Left lung (tissue), 14 donors: ENCODE measurements at places on chromosomes 7 and 10. TPM values are rescaled to one million over a fixed set of nuclear protein-coding genes. Genes with fewer than 3 reads are reported as not detected.
A peak's percentile ranks its signal among the peaks of the same experiment; 100 is the strongest.

DNA sequence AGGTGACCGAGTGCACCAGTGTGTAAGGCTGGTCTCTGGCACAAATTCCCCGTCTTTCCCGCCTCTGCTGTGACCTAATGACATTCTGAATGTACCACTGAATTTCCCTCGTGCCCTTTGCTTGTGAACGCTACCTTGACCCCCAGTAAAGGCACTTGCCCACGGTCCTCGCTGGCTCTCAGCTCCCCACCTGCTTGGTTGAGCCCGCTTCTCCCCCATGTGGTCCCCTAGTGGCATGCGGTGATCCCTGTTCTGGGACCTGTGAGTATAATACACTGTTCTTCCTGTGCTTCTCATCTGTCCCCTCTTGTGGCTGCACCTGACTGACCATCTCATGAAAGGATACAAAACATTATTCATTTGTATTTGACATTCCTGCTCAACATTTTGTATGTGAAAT lies 495.7 kb downstream of the INHBA start:
- DNase-seq, result no peak

The SLC13A1 gene
- polyA plus RNA-seq, result 0.20 TPM

- no peak for DNase-seq
Measured at GRCh38 chr7:49800031-49800430, 26.6 kb downstream of the VWC2 start.

DNA sequence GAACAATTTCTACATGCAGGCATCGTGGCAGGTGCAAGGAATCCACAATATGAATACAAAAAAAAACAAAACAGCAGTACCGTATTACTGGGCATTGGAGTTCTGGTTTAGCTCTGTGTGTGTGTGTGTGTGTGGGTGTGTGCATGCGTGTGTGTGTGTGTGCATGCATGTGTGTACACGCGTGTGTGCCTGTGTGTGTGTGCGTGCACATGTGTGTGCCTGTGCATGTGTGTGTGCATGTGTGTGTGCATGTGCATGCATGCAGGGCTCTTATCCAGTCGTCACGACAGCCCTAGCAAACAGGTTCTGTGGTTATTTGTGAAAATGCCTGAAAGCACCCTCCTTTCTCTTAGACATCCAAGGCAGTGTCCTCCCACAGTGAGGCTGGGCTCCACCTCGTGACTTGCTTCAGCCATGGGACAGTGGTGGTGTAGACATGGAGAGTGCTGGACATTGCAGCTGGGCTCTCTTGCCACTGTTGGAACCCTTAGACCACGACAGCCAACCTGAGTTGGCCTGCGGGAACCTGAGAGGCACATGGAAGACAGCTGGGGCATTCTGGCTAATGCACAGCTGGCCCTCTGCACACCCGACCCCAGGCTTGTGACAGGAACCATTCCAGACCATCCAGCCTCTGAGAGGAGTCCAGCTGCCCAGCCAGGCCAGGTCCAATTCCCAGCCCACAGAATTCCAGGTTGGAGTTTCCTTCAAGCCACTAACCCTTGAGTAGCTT lies 173.4 kb upstream of the SHH start:
- DNase-seq, result peak; percentile 41

- DNase-seq, result peak; percentile 67
Measured at GRCh38 chr7:2451171-2452073, 24.8 kb downstream of the GRIFIN start.
